Kasumi-1 (cell line): ENCODE measurements at places on chromosomes 7 and 10.
A peak's percentile ranks its signal among the peaks of the same experiment; 100 is the strongest.

DNA sequence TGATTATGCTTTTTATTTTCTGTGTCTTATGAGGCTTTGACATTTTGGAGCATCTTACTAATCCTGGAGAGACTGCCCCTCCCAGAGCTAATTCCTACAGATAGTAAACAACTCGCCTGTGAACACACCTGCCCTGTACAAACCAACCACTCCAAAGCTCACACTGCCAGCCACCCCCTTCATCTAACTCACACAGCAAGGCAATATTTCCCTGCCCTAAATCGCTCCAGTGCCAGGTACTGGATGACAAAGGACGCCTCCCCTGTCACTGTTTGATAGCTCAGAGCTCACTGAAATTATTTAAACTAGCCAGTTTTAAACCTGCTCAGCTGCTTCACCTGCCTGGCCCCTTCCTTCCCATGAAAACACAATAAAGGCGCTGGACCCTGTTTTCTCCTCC, 535.1 kb upstream of the CELF2 start:
- no peak for DNase-seq

DNA sequence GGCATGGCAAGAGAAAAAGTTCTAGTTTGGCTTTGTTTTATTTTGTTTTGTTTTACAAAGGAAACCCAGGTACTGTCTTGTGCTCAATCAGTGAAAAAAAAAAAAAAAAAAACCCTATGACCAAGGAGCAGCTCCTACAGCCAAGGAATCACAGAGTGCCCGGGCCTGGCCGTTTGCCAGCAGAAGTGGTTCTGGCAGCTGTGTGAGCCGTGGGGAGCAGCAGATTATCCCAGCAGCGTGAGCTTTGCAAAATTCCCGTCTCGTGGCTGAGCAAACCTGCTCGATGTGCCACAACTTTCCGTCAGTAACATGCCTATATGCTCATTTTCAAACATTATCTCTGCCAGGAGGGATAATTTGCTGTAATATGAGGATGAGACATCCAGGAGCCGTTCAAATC, 293.7 kb downstream of the POU6F2 start:
- no peak for DNase-seq

DNA sequence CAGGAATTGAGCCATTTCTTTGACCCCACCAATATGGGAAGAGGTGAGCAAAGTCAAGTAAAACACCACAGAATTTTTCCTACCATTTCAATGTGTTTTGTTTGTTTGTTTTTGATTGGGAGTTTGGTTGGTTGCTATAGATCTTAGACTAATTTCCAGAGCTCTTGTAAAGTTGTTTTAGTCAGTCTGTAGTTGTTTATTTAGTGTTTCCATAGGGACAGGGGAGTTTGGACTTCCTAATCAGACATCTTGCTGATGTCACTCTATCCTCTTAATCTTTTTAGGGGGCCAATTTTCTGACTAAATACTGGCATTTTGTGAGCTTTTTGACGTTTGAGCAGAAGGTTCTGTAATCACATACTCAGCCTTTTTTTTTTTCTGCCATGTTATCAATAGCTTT, 266.9 kb downstream of the ABCA13 start:
- no peak for DNase-seq

DNA sequence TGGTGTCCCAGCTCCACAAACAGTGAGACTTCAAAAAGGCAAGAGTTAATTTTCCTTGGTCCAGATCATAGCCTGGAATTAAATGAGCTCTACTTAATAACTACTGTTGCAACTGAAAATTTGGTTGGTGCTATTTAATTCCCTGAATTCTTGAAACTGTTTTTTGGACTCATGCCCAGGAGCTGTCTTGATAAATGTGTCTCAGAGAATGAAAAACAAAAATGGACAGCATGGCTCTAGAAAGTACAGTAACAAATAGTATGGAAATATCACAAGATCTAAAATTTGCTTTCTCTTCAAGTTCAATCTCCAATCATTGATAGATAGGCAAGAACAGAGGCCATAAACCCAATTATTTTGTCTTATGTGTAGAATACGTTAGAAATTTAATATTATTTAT, 42.5 kb downstream of the CCDC71L start:
- DNase-seq, result no peak

GRCh38 chr10:349081-349480, 213.8 kb downstream of the ZMYND11 start:
- no peak for DNase-seq

GRCh38 chr7:155306673-155307470, 9.2 kb downstream of the INSIG1 start:
- no peak for DNase-seq

- DNase-seq, result no peak
Observed at GRCh38 chr7:30226614-30227268, 57.7 kb upstream of the ZNRF2 start.

- peak; percentile 18 for DNase-seq
Observed at GRCh38 chr7:156823435-156823834, 69.5 kb downstream of the LMBR1 start.

- peak; percentile 30 for DNase-seq
Observed at GRCh38 chr10:14705548-14706230, 69.0 kb downstream of the FAM107B start.

DNA sequence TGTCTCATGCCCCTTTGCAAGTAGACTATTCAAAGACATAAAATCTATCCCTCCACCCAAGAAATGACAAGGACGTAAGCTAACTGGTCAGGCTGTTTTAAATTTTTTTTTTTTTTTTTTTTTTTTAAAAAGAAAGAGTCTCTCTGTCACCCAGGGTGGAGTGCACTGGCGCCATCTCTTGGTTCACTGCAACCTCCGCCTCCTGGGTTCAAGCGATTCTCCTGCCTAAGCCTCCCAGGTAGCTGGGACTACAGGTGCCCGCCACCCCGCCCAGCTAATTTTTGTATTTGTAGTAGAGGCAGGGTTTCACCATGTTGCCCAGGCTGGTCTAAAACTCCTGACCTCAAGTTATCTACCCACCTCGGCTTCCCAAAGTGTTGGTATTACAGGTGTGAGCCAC, 11.2 kb downstream of the TRA2A start:
- DNase-seq, result no peak

- DNase-seq, result no peak
Observed at GRCh38 chr7:5590596-5591277, 167.1 kb upstream of the TNRC18 start.

- no peak for DNase-seq
Observed at GRCh38 chr7:70406186-70406949, 725.6 kb upstream of the GALNT17 start.

DNA sequence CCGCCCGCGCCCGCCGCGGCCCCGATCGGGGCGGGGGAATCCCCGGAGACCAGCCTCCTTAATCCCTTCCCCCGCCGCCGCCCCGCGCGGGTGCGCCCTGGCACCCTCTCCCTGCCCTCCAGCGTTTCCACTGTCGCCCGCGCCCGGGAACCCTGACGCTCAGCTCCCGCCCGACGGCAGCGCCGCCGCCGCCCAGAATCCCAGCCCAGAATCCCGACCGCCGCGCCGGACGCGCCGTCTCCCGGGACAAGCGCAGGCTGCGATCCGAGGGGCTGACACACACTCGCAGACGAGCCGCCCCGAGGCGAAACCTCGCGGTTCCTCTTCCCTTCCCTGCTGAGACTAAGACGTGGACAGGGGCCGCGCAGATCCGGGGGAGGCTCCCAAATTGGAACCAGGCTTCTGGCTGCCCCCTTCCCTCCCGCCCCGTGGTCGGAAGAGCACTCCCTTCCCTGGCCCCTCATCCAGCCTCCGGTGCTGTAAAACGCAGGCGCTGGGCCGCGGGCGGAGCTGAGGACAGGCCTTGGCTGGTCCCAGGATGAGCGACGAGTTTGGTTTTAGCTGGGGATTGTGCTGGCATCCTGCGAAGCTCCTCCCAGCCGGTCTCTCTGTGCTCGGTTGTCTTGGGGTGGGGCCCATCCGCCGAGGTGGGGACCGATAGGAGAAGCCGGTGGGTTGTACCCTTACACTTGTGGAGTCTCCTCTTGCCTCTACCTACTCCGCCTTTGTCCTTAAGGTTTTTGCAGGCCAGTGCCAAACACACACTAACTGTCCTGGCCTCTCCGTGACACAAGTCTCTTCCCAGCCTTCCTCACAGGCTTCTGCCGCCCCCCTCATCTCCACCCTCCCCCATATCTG, 1.1 kb downstream of the MARVELD1 start:
- DNase-seq, result peak; percentile 94

- DNase-seq, result peak; percentile 11
Observed at GRCh38 chr7:36117203-36117840, 35.7 kb upstream of the EEPD1 start.

GRCh38 chr10:93469454-93469853, 12.7 kb downstream of the MYOF start:
- DNase-seq, result no peak

DNA sequence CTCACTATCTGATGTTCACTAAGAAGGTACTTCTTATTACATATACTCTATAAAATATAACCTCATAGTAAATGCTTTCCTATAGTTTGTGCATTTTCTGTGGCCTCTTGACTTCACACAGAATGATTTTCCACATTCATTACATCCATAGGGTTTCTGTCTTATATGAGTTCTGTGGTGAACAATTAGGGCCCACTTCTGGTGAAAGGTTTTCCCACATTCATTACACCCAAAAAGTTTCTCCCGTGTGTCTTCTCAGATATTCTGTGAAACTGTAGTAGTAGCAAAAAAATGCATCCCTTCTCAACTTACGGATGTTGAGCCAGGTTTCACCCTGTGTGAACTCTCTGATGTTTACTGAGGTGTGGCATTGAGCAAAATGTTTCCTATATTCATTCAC, 119.3 kb downstream of the ZNF33B start:
- no peak for DNase-seq

- no peak for DNase-seq
Observed at GRCh38 chr7:11713352-11713751, 118.6 kb downstream of the THSD7A start.

- no peak for DNase-seq
Observed at GRCh38 chr10:14532473-14533251, 201.9 kb upstream of the FRMD4A start.

GRCh38 chr10:51433949-51434475, 265.4 kb downstream of the CSTF2T start:
- no peak for DNase-seq

DNA sequence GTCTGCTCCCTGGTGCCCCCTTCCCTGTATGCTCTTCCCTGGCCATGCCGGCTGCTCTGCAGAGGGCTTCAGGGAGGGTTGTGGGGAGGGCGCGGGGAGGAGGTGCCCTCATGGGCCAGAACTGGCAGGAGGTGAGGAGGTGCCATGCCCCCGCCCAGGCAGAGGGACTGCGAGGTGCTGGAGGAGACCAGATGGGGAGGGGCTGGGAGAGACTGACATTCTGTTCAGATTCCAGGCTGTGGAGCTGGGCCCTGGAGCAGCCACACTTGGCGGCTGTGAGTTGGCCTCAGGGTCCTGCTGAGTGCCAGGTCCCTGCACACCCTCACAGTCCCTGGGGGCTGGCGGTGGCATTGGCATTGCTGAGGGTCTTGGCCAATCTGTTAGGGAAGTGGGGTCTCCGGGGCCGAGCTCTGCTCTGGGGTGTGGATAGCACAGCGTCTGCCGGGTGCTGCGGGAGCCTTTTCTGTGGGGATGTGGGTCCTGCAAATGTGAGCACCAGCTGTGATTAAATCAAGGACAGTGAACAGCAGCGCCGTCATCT, 25.4 kb downstream of the INPP5A start:
- DNase-seq, result no peak

DNA sequence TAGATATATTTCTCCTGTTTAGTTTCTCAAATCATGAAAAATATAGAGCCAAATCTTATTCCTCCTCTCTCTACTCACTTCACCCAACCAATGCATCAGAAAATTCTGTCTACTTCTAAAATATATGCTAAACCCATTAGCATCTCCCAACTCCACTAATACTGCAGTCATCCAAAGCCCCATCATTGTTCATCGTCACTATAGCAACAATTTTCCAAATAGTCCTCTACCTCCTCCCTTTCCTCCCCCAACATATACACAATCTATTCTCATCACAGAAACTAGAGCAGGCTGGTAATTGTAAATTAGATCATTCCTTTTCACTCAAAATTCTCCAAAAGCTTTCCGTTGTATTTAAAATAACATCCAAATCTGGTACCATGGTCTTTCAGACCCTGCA, 38.4 kb upstream of the C10orf120 start:
- DNase-seq, result no peak

- DNase-seq, result no peak
Observed at GRCh38 chr7:19815546-19815945, 42.1 kb upstream of the TMEM196 start.

DNA sequence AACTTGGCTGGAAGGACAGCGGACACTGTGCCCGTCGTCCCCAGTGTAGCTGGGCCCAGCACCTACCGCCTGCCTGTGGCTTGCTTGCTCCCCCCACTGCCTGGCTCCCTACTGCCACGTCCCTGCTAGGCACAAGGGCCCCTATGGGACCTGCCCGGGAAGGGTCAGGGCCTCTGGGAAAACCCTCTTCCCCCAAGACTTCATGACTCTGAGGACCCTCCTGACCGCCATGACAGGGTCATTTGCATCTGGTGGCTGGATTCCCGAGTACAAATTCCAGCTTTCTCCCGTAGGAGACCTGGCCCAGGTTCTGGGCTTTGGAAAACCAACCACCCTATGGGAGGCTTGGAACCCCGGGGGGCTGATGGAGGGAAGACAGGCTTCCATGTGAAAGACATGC, 1.4 kb upstream of the MMD2 start:
- no peak for DNase-seq

GRCh38 chr7:32068411-32069101, 1.7 kb downstream of the PDE1C start:
- DNase-seq, result no peak

GRCh38 chr10:88769384-88769783, 9.6 kb downstream of the LIPN start:
- no peak for DNase-seq

DNA sequence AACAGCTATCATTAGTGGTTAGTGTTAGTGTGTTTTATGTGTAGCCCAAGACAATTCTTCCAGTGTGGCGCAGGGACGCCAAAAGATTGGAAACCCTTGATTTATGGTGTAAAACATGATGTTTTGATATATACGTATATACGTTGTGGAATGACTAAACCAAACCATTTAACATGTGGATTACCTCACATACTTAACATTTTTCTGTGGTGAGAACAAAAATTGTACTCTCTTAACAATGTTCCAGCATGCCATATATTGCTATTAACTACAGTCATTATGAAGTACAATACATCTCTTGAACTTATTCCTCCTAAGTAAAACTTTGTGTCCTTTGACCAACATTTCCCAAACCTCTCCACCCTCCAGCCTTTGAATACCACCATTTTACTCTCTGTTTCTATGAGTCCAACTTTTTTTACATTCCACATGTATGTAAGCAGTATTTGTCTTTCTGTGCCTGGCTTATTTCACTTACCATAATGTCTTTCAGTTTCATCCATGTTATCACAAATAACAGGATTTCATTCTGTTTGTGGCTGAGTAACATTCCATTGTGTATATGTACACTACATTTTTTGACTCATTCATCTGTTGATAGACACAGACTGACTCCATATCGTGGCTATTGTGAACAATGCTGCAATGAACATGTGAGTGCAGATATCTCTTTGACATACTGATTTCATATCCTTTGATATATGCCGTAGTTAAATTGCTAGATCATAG, 42.2 kb upstream of the MAGI2 start:
- no peak for DNase-seq
